ENCODE measurements at places on chromosomes 5 and 9. TPM values are rescaled to one million over a fixed set of nuclear protein-coding genes. Genes with fewer than 3 reads are reported as not detected.

The CFAP77 gene
- not detected for total RNA-seq

- DNase-seq, result no peak
Observed at GRCh38 chr5:10303699-10304170, 4.0 kb downstream of the CMBL start.

- no peak for DNase-seq
Observed at GRCh38 chr5:130052752-130053151, 148.5 kb downstream of the CHSY3 start.

DNA sequence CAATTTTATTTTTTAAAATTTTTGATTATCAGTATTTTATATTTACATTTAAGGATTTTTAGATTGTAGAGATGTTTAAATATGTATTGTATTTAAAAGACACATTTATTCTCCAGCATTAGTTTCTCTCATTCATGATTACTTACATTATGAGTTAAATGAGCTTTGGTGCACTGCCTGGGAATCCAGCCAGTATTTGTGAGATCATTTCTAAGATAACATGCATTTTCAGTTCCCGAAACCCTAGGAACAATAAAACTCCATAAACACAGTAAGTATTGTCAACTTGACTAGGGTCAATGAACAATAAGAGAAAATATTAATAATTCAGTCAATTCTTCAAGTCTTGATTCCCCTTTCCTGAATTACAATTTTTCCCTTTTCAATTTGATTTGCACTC is 403.3 kb downstream of the PLK2 start:
- DNase-seq, result no peak

- no peak for DNase-seq
Observed at GRCh38 chr5:131212471-131213021, 41.8 kb downstream of the LYRM7 start.

DNA sequence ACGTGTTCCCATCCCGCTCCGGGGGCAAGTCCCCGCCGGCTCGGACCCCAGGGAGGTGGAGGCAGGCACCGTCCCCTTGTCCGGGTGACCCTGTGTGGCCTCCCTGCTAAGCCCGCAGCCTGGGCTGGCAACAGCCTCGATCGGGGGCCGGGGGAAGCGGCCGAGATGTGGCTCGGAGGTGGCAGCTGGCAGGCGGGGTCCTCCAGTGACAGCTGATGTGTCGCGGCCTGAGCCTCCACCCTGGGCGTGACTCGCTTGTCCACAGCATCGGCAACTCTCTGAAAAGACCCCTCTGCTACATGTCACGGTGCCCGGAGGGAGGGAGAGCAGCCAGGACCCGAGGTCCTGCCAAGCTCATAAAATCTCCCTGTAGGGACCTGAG is 124.8 kb upstream of the IRX4 start:
- DNase-seq, result no peak

DNA sequence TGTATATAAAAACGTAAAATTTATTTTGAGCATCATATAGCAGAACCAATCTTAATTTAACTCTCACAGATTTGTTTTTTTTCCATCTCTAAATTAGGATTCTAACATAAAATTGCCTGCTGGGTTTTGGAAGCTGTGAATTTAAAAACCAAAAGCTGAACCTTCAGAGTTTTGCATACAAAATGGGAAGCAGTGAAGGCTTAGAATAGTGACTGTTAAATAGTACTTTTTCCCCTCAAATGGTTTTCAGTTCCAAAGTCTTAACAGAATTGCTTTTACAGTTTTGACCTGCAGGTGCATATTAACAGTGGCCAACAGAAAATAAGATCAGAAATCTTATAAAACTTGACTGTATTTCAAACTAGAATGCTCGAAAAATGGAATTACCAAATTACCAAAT is 55.1 kb upstream of the LVRN start:
- DNase-seq, result no peak

DNA sequence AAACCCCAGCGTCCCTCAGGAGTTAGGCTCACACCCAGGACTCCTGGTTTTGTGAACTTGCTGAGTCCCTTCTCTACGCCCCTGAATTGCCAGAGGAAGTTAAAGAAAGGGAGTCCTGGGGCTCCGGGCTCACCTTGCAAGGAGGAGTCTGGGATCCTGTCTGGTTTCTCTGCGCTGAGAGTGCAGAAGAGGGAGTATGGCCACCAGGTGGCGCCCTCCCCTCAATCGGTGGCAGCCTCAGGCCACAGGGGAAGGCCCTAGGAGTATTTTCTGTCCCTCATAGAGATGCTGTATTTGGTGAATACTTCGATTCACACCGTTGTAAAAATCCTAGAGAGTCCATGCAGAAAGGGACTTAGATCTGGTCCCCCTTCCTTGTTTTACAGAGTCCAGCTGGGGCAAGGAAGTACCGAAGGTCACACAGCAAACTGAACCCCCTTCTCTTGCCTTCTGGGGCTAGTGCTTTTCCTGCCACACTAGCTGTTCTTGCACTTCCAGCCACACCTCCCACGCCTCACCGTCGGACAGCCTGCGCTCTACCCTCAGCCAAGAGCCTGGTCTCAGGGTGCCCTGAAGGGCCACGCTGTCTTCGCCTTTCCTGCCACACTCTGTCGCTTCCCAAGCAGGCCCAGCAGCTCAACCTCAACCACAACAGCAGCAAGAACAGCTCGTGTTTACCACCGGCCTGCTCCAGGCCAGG is 10.2 kb downstream of the HAND1 start:
- peak; percentile 74 for DNase-seq

DNA sequence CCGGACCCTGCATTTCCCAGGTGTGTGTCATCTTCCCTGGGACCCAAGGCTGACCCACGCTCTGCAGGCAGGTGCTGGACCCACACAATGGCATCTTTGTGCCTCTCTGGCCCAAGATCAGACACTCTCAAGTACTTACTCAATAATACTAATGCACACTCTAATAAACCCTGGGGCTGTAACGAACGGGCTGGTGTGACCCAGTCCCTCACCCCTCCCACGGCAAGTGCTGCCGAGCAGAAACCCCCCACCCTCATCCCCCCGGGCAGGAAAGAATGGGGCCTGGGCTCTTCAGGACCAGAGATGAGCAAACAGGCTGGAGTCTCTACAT is 1.1 kb upstream of the OBP2B start:
- peak; percentile 17 for DNase-seq

The GADD45G gene
- total RNA-seq, result 54.2 TPM

GRCh38 chr5:23139338-23140171 is 286.4 kb upstream of the CDH12 start:
- no peak for DNase-seq

- DNase-seq, result no peak
Observed at GRCh38 chr9:121160025-121160424, 41.6 kb downstream of the RAB14 start.

- DNase-seq, result no peak
Observed at GRCh38 chr9:14165376-14166035, 148.4 kb downstream of the NFIB start.

DNA sequence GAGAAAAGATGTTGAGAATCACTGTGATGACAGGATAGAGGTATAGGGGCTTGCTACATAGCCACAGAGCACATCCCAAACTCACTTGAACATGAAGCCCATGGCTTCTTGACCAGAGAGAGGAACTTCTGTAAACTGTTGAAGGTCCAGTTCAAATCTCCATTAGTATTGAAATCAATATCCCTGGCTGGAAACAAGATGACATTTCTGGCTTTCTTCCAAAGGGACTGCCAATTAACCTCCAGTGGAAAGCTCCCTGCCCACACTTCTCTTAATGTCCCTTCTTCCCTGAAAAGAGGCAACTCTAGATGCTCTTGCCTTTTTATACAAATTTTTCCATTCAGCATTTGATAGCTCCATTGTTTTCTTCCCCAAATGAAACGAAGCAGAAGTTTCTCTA is 612.1 kb downstream of the EBF1 start:
- DNase-seq, result no peak

DNA sequence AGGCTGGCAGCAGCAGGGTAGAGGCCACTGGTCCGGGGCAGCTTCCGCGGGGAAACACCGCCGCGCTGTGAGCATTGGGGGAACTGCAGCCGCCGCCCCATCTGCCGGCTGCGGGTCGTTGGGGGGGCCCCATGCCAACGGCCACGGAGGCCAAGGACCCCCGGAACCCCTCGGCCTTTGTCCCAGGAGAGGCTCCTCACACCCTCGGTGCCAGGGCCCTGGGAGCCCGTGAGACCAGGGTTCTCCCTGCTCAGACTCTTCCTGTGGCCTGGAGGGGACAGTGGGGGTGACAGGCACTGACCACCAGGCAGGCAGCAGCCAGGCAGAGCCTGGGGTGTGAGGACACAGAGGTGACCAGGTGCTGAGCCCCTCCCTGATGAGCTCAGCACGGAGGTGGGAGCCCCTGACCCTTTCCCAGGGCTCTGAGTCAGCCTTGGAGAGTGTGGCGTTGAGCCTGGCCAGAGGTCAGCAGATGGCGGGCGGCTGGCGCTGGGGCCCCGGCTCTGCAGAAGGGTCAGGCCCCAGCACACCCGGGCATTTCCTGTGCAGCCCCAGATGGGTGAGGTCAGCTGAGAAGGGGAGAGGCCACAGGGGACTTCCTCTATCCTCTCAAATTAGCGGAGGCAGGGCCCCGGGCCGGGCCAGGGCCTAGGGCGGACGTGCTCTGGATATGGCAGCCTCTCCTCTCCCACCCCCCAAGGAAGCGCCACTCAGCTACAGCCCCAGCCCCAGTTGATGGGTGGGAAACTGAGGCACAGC is 17.9 kb upstream of the EGFL7 start:
- no peak for DNase-seq

- DNase-seq, result no peak
Observed at GRCh38 chr5:25448646-25449045, 803.9 kb upstream of the CDH10 start.

DNA sequence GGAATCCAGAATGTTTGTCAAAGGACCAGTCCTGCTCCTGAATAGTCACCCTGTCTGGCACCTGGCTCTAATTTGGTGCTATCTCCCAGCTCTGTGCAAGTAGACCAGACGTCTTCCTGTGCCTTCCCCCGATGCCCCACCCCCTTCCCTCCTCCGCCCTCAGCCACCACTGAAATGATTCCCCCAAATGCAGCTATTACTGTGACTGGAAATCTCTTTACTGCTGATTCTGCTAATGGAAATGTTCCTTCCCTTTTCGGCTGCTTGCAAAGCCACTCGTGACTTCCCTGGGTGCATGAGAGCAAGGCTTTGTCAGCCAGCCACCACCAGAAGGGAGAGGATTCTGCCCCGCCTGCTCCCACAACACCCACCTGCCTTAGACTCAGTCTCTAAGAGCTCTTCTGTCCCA is 11.4 kb downstream of the ASTN2 start:
- DNase-seq, result no peak

The PRDM12 gene
- total RNA-seq, result not detected

DNA sequence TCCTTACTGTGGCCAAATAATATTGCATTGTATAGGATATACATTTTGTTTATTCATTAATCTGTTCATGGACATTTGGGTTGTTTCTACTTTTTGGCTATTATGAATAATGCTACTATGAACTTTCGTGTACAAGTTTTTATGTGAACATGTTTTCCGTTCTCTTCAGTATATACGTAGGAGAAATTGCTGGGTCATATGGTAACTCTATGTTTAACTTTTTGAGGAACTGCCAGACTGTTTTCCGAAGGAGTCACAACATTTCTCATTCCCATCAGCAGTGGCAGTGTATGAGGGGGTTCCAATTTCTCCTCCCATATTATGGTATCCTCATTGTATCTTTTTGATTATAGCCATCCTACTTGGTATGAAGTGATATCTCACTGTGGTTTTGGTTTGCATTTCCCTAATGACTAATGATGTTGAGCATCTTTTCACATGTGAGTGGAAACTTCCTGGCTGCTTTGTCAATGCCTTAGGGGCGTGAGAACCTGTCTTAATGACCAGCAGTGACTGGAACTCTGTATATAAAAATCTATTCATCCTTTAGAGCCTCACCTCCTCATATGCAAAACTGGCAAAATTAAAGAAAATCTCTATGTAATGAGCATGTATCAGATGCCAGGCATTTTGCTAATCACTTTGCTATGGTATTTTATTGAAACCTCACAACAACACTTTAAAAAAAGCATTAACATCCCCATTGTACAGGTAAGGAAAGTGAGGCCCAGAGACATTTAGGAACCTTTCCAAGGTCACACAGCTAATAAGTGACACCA is 47.8 kb upstream of the TGFBR1 start:
- DNase-seq, result no peak

The PFN3 gene
- total RNA-seq, result not detected

The ELOVL7 gene
- total RNA-seq, result 2.6 TPM

- DNase-seq, result no peak
Observed at GRCh38 chr5:139704748-139705147, 56.6 kb downstream of the CXXC5 start.

DNA sequence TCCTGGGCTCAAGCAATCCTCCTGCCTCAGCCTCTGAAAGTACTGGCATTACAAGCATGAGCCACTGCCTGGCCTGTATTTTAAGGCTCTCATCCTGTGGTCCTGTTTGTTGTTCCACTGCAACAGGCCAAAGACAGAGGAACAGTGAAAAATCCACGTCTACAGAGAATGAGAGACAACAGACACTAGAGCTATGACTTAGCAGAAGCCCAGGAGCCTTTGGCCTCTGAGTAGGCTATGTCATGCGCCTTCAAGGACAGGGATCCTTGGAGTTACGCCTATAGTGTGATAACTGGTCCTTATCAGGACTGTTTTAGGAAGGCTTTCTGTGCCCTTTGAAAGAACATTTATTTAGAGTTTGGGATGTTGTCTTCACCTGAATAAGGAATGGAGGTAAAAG is 10.5 kb downstream of the POC5 start:
- no peak for DNase-seq

The GABRG2 gene
- total RNA-seq, result 1.6 TPM

DNA sequence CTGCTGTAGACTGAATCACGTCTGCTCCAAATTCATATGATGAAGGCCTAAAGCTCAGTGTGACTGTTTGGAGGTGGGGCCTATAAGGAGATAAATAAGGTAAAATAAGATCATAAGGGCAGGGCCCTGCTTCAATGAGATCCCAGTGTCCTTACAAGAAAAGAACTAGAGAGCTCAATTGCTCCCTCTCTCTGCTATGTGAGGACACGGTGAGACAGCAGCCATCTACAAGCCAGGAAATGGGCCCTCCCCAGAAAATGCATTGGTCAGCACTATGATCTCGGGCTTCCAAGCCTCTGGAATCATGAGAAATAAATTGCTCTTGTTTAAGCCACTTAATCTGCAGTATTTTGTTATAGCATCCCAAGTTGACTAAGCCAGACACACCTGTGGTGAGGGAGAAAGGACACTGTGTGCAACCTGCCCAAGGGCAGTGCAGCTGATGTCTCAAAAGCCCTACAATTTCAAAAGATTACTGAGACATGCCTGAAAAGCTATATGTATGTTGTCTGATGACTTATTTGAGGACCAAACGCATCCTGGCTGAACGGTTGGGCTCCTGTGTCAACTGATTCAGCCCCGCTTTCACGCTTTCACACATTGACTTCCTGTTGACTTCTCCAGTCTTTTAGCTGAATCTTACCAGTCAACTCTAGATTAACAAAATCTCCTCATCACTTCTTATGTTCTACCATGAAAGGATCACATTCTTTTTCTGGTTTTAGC is 13.2 kb downstream of the GZMK start:
- DNase-seq, result no peak

GRCh38 chr9:122051351-122052321 is 41.5 kb downstream of the TTLL11 start:
- no peak for DNase-seq

- DNase-seq, result no peak
Observed at GRCh38 chr9:8492024-8492423, 692.4 kb upstream of the DMAC1 start.
